Kidney epithelial cell (primary cell): ENCODE measurements at places on chromosomes 2 and 18.

- no peak for DNase-seq
Measured at GRCh38 chr18:47680488-47680887, 250.0 kb downstream of the SMAD2 start.

GRCh38 chr2:4556135-4556896 is 852.9 kb downstream of the DCDC2C start:
- DNase-seq = peak; percentile 35

- DNase-seq = no peak
Measured at GRCh38 chr2:196166876-196167275, 4.5 kb downstream of the STK17B start.

- no peak for DNase-seq
Measured at GRCh38 chr18:76386886-76387285, 108.2 kb downstream of the ZNF516 start.

- DNase-seq = no peak
Measured at GRCh38 chr2:240615396-240615795, 9.9 kb upstream of the GPR35 start.

DNA sequence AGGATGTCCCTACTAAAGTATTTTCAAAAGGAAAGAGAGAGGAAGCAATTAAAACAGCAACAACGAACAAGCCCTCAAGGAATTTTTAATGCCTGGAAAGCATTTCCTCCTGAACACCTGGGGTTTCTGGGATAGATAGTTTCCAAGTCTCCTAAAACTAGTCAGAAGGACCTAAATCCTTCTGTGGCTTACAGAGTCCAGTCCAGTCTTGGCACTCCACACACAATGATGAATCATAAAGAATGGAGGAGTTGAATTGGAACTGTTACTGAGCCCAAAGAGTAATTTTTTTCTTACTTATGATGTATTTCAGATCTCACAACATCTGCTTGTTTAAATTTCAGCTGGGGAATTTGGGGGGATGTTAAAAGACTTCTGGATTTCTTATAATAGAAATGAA is 144.6 kb upstream of the SETBP1 start:
- no peak for DNase-seq

- DNase-seq = peak; percentile 59
Measured at GRCh38 chr2:25851740-25852503, 26.4 kb downstream of the ASXL2 start.

DNA sequence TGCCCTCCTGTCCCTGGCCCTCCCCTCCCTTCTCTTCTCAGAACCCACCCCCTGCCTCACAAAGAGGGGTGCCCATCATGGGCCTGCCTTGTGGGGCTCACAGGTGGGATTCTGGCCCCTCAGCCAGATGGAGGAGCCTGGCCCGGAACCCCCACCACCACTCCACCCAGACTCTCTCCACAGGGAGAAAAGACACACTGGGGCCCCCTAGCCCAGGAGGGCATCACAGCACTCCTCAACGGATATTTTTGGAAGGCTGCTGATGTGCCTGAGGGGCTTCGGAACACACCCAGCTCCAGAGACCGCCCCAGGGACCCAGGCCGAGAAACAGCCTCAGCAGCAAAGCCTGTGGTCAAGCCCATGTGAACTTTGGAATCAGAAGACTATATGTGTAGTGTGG is 9.9 kb downstream of the KCNIP3 start:
- DNase-seq = no peak

DNA sequence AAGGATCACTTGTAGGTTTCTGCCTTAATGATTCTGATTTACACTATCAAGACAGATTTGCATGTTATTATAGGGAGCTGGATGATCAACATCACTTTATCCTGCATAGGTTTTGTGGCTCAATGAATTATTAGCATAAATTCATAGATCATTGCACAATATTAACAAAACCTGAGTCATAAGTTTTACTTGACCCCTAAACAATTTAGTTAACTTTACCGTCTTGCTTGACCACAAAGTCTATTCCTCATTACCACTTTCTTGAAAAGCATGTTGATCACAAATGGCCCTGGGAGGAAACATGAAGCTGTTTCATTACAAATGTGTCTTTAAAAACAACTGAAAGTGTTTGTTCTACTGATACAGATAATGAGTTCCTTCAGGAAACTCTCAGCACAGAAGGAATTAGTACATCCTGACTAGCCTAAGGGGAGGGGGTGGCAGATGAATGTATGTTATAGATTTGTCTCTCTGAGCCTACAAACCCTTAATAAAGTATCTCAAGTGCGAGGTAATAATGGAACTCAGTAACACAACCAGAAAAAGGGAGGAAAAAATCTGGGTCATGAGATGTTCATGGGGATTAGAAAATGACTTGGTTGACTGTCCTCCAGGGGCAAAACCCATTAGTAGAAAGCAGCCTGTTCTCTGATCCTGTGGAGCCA is 303.4 kb downstream of the PIK3C3 start:
- DNase-seq = no peak

GRCh38 chr2:110816404-110817365 is 84.3 kb downstream of the ACOXL start:
- DNase-seq = no peak

DNA sequence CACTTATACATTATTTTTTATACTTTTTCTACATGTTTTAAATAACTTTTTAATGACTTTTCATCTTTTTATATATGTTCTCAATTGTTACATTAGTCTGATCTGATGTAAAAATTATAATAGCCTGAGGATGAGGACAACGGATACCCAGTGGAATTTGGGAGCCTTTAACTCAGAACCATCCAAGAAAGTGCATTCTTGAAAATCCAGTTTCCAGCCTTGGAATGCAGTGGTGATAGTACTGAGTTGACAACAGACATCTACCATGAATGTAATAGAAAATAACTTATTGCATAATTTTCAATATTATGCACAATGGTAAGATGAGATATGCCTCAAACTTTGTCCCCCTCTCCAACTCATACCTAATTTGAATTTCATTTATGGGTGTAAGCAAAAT is 120.7 kb upstream of the ZC3H15 start:
- DNase-seq = no peak

GRCh38 chr2:233867993-233868532 is at the start of gene MSL3B:
Gene MSL3B, minus strand, starts transcription at chr2:233868386.
- DNase-seq = peak; percentile 4

DNA sequence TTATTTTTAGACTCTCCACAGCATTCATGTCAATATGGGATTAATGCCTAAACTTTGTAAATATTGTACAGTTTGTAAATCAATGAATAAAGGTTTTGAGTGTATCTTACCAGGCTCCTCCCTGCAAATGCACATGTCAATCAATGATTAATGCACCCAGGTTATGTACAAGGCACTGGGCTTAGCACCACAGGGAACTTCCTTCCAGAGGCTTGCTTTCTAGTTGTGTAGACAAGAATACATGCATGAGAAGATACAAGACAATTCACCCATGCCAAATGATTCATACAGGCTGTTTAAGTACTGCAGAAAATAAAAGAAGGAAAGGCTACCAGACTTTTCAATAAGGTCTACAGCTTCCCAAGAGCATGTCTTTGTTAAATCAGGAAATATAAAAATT is 114.1 kb downstream of the MMADHC start:
- no peak for DNase-seq

DNA sequence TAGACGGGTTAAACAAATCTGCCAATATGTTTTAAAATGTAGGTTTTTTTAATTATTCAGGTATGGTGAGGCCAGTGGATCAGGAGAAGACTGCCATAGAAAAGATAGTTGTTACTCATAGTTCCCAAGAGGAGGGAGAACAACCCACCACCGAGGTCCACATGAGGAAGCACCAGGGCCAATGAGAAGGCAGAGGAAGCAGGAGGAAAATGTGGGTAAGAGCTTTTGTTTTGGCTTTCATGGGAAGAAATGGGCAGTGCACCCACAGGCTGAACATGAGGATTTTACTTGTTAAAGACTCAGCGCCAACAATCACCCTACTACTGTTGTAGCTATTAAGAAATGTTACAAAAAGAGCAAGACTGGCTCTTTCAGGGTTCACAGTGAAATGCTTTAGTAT is 191.8 kb upstream of the HNMT start:
- DNase-seq = no peak

GRCh38 chr2:191650896-191651773 is 26.8 kb upstream of the NABP1 start:
- DNase-seq = no peak

DNA sequence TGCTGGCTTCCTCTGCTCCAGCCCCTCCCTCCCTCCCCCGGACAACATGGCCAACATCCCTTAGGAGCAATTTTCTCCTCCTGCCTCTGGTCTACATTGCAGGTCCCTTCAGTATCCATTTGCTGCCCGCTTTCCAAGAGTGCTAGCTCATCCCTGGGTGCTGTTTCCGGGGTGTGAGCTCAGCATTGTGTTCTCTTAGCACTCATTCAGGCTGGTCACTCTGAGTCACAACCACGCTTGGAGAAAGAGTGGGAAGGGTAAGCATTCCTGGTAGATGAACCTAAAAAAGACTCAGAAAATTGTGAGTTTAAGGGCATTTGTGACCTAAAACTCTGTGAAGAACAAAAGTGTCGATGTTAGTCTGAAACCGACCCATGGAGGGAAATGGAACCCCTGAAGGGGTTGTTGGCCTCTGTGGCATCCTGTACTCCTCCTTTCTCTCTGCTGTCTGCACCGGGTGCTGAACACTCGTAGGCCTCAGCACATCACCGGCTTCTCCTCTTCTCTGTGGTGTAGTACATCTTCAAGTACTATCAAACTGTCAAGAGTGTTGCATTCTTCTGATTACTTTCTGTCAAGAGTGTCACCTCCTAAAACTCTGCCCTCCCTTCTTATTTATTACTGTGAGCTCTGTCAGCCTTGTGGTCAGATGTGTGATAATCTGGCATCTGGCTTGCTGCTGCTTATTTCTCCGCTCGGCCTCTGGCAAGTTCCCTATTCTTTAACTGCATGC is 73.0 kb downstream of the CTNNA2 start:
- peak; percentile 70 for DNase-seq

DNA sequence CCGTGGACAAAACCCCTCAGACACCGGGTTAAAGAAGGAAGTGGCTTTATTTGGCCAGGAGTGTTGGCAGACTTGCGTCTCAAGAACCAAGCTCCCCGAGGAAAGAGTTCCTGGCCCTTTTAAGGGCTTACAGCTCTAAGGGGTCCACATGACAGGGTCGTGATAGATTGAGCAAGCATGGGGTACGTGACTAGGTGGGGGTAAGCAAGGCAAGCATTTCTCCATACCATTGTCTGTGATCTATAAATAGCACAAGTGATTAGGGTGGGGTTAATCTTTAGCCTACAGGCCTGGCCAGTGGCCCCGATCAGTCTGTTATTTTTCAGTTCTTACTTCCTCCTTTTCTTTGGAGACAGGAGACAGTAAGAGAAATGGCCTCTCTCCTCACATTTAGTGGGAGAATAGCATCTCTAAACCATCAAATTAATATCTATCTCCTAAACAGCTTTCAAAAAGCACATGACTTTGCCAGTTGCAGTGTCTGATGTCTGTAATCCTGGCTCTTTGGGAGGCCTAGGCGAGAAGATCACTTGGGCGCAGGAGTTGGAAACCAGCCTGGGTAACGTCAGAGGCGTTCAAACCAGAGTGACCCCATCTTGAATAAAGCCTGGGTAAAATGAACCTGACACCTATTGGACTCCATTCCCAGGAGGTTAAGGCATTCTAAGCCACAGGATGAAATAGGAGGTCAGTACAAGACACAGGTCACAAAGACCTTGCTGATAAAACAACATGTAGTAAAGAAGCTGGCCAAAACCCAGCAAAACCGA is 18.3 kb upstream of the CNOT11 start:
- DNase-seq = no peak

- no peak for DNase-seq
Measured at GRCh38 chr2:112866128-112866835, 29.7 kb upstream of the IL1B start.

GRCh38 chr2:83860320-83860719 is 598.8 kb downstream of the SUCLG1 start:
- DNase-seq = no peak

GRCh38 chr2:215419113-215419512 is 16.8 kb downstream of the FN1 start:
- no peak for DNase-seq

DNA sequence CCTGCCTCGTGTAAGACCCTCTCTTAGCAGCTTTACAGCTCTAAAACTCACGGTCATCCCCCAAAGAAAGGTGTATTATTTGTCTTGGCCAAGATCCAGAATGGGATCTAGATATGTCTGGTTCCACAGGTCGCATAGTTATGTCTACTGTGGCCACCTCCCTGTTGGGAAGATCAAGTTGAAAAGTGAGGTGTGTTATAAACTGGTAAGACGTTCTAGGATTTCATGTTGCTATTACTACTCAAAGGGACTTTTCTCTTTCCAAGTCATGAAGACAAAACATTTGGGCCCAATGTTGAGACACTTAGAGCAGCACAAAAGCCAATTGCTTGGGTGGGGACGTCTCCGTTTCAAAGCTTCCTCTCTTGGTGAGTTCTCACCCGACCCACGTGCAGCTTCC is 766.0 kb downstream of the RNF144A start:
- DNase-seq = no peak

GRCh38 chr2:5561006-5561405 is 131.2 kb upstream of the SOX11 start:
- DNase-seq = peak; percentile 71

- no peak for DNase-seq
Measured at GRCh38 chr2:188319838-188320237, 28.2 kb downstream of the GULP1 start.

GRCh38 chr2:208671284-208671683 is 264.7 kb downstream of the PTH2R start:
- DNase-seq = no peak

DNA sequence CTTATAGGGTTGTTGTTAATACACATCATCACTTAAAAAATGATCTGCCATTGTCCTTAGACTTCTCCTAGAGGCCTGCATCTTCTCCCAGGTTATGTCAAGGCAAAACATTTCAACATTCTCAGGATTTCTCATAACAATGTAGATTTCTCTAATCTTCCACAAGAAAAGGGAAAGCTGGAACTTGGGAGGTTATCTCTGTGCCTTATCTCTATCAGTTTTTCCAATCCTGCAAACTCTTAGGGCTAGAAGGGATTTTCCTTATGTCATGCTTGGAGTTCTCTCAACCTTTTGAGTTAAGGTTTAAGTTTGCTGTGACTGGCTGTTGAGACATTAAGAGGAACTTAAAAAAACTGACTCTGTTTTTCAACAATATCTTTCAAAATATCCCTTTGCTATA is 300.6 kb upstream of the TFPI start:
- DNase-seq = no peak

DNA sequence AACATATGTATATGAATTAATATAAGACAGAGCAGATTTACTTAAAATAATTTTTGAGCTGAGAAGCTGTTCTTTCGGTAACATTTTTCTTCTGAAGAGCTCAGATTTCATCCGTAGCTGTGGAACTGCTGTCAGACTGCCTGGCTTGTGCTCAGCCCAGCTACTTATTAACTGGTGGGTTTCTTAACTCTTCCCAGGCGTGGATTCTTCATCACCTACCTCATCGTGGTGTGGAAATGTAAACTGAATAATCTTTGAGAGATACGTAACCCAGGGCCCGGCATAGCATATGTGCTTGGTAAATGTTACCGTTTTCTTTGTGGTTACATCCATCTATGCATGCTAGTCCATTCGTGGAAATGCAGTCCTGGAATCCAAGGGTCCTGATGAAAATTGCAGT is 145.0 kb downstream of the MCFD2 start:
- DNase-seq = peak; percentile 74
